ENCODE measurements at places on chromosomes 2 and 18. TPM values are rescaled to one million over a fixed set of nuclear protein-coding genes. Genes with fewer than 3 reads are reported as not detected.

GRCh38 chr2:25853038-25853638 lies 25.1 kb downstream of the ASXL2 start:
- DNase-seq: no peak

Gene CEBPZ
- 107 TPM for total RNA-seq

DNA sequence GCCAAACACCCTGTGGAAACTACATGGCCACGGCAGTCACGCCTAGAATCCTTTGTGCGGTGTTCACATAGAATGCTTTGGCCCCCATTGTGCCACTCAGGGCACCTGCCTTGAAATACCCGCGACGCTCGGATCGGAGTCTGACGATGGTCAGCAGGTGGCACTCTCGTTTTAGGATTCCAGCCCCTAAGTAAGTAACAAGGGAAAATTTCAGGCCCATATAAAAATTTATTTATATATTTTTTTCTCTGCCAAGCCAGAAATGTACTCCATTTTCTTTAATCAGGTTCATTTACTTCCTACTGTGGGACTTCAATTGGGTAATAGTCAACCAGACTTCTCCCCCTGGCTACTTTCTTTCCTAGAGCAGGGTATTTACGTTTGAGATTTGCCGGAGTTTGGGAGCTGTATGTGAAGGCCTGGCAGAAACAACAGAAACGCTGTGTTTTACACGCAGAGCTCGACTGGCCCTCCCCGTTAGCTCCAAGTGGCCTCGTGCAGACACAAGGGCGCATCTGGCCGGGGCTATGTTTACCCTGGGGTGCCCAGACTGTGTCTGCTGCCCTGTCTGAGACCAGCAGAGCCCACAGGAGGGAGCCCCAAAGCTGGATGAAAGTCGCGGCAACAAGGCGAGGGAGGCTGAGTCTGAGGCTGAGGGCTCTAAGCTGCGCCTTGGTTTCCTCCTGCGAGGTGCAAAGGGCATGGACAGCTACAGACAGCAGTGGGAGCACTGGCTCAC lies 41.6 kb downstream of the LRRC30 start:
- DNase-seq: peak; percentile 42

DNA sequence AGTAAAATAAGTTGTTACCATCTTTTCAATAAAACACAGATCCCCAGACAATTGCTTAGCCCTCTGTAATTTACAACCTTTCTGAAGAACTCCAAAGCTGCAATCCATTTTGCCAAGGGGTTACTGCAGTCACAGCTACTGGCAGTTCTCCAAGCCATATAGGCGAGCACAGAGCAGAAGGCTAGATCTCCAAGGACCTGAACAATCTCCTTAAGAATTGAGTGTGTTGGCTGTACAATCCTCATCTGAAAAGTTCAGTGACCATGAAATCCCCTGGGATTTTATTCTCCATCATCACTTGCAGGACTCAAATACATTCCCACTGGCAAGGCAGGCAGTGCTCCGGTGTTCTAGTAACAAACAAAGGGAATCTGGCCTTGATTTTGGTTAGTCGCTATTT lies 103.9 kb upstream of the LRP1B start:
- no peak for DNase-seq

DNA sequence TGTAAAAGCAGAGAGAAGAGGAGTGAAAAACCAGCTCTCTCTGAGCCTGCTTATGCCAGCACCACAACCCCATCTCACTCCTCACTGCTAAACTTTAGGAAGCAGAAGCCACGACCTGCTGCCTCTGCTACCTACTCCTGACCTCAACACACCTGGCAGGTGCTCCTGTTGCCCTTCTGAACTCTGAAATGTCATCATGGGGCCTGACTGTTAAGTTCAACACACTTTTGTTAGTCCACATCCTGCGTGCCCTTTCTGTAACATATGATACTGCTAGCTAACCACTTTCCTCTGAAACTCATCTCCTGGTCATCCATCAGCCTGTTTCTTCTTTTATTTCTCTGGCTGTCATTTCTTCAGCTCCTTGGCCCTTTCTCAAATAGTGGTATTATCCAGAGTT lies 118.1 kb downstream of the EPB41L3 start:
- no peak for DNase-seq

DNA sequence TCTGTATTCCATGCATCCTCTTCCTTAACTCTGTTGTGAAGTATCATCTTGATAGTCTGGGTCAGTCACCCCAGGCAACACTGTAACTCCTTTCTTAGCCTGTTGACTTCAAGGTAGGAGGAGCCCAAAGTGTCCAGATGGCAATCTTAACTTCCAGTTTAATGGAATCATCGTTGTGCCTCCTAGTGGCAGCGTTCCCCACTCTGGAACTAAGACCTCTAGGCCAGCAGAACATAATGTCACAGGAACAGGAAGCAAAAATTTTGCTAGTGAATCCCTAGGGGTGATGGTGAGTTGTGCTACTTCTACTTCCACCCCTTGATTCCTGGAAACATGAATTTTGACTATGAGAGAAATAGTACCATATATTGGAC lies 11.7 kb downstream of the SGPP2 start:
- no peak for DNase-seq

DNA sequence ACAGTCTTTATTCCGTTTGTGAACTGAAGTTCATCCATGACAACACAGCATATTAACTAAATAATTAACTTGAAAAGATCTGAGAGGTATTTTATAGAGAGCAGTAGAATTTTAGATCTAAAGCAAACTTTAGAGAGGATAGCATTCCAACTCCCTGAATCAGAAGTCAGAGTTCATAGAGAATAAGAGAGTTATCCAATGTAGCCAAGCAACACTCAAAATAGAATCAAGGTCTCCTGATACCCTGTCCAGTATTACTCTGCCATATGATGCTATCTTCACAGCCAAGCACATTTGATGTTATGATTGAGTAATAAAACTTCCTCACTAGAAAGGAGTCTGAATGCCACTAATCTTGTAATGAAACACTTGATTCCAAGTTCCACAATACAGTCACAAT lies 55.5 kb downstream of the RIT2 start:
- DNase-seq: no peak

DNA sequence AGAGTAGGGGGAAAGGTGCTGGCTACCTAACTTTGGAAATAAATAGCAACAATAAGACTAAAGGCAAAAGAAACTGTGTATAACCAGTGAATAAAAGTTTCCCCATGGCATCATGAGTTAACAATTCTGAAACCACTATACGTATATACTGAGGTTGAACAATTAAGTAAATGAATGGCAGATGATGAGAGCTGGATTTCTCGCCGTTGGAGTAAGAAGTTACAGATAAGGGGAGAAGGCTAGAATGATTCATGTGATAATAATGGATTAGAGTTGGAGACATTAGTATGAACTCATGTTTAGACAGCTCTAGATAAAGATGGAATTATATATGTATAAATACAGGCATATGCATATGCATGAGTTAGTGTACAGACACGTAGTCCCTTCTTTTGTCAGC lies 152.7 kb downstream of the UBR3 start:
- DNase-seq: no peak

DNA sequence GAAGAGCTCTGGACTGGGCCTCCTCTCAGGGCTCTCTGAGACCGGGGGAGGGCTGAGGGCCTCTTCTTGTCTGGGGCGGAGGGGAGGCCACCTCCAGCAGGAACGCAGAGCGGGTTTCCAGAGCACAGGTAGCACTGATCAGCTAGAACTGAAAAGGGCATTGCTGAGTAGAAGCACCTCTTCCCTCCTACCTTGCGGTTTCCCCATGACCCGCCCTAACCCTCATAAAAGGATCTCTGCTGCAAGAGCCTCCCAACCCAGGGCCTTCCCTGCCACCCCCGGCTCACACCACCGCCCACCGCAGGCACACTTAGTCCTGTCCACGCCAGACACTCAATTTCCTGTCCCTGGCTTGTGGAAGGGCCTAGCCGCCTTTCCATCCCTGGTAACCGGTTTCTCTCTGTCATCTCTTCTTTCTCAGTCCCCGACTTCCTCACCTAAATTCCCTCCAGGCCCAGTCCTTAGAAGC lies 966 bp downstream of the ADCY3 start:
- DNase-seq: peak; percentile 80

DNA sequence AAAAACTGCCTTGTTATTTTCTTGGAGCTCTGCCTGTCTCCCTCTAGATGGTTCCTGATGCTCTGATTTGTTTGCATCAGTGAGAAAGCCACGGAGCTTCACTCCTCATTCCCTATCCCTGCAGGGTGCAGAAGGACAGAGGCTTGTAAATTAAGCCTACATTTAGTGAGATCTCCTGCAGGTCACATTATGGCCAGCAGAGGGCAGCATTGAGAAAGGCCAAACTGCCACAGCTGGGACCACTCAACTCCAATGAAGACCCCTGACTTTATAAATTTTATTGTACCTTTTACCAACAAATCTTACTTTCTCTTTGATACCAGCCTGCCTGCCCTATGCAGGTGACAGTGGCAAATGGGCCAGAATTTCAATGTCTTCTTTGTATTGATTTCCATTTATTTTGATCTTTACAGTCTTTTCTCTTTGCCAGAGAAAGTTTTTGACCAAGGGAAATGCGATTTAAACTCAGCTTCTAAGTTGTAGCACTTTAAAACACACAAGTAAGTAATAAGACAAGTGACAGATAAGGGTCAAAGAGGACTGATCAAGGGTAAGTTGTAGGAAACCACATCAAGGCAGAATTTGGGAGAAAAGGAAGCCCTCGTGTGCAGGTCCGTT lies 1029.1 kb upstream of the KLHL29 start:
- DNase-seq: peak; percentile 65

GRCh38 chr2:30272761-30273573 lies 41.6 kb downstream of the LBH start:
- peak; percentile 73 for DNase-seq

GRCh38 chr2:158973116-158973956 lies 4.9 kb downstream of the TANC1 start:
- DNase-seq: no peak

Gene GALNT5
- total RNA-seq: not detected

Gene MRO
- not detected for total RNA-seq

DNA sequence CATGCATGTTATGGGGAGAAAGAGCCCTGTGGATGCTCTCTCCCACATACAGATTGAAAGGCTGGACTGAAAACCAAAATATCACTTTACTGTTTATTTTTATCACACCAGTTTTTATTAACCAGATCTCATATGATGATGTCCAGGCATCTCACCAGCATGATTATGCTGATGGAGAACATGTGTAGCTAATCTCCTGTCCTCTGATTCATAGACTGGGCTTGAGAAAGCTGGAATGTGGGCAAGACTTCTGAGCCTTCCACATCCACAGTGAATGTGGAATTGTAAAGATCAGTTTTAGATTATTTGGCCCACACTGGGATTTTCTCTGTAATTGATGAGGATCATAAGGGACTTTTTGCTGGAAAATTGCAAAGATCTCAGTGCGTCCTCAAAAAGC lies 137.9 kb downstream of the ICOS start:
- no peak for DNase-seq

- DNase-seq: no peak
These were observed 596.9 kb upstream of the HNMT start for GRCh38 chr2:137367361-137367760.

GRCh38 chr2:215728504-215729065 lies 284.8 kb downstream of the MREG start:
- no peak for DNase-seq

Gene IFIH1
- total RNA-seq: 36.8 TPM

Gene CCDC68
- not detected for total RNA-seq

- no peak for DNase-seq
These were observed 163.3 kb downstream of the LRP1B start for GRCh38 chr2:141967503-141967902.

DNA sequence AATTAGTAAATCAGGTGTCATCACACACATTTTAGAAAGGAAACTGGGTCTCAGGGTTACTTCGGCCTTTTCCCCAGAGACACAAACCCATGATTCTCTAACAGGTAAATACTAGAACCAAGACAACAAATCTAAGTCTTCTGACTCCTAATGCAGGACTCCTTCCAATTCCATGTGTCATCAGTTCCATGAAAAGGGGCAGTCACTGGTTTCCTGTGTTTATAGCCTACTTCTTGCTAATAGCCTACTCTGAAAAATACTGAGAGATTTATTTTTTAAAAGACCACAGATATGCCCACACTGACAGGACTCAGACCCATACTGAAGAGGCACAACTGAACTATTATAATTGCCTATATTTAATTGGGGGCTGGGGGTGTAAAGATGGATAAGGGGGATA lies 33.0 kb downstream of the RAB1A start:
- no peak for DNase-seq

- DNase-seq: no peak
These were observed 7.4 kb downstream of the CNNM4 start for GRCh38 chr2:96768083-96768561.

DNA sequence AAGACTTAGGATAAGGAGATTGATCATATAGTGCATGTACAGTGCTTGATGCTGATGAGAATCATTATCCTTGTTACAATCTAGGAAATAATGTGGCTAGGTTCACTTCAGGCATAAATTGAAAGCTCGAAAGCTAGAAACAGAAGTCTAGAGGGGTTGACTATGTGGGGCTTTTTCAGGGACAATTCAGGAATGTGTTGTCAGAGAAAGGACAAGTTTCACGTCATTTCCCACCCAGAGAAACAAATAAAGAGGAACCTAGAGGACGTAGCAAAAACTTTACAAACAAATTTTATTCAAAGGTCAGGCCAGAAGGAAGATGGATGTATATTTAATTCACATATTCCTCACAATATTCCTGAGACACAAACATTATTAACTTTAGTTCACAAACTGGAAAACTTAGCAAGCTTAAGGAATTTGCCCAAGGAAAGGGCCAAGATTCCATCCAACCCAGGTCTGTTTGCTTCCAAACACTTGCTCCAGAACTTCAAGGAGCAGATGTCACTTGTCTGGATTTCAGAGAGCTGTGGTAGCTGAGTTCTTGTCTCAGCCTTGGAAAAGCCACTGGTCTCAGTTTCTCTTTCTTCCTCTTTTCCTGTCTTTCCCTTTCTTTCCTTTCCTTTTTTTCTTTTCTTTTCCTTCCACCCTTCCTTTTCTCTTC lies 7.4 kb downstream of the CYRIA start:
- DNase-seq: no peak

Gene CD226
- 53.3 TPM for total RNA-seq

DNA sequence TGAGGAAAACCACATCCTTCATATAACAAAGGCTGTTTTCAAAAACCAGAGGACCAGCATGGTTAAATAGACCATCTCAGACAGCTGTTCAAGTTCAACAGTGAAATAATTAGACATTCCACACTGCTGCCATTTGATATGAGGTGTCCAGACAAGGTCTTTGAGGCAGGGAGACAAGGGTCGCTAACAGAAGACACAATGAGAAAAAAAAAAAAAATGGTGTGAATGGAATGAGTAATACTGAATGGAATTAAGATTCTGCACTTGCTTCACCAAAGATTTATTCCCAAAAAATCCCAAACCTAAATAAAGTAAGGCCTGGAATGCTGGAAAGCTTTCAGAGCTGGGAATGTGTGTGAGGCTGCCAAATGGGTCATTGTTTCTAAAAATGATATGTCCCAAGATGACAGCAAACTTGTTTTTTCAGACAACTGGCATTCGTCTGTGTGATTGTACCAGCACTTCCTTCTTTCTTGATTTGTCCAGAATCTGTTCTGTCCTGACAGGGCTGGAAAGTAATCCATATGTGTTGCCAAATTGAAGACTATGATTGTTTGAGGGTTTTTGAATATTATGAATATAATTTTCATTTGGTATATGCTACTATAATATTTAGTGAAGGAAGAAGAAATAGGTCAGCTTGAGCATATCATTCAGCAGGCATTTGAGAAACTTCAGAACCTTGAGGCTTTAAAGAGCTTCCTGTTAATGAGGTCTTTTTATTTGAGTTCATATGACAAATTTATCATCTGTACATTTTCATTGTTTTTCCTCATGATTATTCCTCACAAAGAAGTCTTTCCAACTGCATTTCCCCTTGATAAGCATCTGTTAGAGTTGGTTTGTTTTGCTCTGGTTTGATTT lies 85.2 kb upstream of the ITGA4 start:
- no peak for DNase-seq

- no peak for DNase-seq
These were observed 17.4 kb upstream of the ANKRD53 start for GRCh38 chr2:70960833-70961647.
